ENCODE measurements at places on chromosomes 13 and 19.

DNA sequence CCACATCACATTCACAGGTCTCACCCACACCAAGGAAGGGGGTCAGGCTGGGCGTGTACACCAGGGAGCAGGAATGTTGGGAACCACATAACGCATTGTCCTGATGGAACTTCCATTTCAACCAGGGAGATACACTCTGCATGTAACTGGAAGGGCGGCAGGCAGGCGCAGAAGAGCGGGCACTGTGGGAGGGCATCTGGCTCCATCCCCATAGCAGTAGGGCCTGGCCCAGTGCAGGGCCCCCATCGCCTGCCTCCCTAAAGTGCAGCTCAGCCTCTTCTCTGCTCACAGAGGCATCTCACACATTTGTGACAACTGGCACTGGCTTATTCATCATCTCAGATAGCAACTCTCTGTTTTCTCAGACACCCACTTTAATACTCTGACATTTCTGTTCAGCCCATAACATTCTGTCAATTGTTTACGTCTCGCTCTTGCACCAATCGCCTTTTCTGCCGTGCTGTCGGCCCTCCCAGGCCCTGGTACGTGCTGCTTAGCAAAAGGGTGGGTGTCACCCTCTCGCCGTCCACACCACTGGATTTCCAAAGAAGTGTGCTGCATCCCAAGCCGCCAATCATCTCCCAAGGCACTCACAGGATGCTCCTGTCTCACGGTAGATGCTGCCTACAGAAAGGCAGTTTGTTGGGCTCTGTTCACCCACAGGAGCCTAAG lies 353.3 kb upstream of the ZNF507 start:
- DNase-seq, result no peak

DNA sequence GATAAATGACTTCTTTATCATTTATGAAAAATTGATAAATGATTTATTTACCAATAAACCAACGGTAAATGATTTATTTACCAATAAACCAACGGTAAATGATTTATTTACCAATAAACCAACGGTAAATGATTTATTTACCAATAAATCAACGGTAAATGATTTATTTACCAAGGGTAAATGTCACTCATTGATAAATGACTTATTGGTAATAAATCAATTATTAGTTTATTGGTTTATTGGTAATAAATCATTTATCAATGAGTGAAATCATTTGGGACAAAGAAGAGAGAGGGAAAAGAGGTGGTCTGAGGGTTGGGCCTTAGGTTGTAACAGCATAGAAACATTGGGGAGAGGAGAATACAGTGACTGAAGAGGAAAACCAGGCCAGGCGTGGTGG lies 21.5 kb downstream of the VAV1 start:
- no peak for DNase-seq

- DNase-seq, result no peak
Observed at GRCh38 chr19:47406711-47407416, 12.5 kb downstream of the MEIS3 start.

- DNase-seq, result no peak
Observed at GRCh38 chr13:48405875-48406274, 7.0 kb downstream of the LPAR6 start.

DNA sequence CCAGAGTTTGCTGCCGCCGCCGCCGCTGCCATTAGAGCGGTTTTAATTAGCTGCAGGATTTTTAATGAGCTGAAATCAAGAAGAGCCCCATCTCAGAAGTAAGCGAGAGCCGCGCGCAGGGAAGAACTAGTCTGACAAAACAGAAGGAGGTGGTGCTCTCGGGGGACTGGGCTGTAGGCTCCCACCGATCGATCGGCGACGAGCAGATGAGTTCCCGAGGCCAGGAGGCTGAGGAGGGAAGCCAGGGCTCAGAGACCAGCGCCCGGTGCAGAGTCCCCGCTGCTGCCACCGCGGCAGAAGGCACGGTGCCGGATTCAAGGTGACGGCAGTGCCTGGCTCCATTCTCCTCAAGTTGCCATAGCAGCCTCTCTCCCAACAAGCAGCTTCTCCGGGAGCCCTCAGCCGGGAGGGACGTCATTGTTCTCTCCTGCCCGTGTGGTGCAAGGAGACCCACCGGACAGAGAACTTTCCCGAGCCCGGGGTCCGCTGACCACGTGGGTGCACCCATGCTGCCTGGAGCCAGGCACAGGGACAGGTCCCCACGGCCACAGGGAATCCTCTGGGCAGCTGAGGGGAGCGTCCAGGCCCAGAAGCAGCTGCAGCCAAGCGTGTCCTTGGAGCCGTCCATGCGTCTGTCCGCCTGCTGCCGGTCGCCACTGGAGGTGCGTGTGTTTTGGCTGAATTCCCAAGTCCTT lies 62.9 kb downstream of the CHST8 start:
- DNase-seq, result no peak

GRCh38 chr19:3625996-3626472 lies 556 bp downstream of the CACTIN start:
- DNase-seq, result no peak

- no peak for DNase-seq
Observed at GRCh38 chr13:25733696-25734435, 317.9 kb downstream of the SHISA2 start.

- DNase-seq, result no peak
Observed at GRCh38 chr19:30173593-30174356, 198.4 kb upstream of the ZNF536 start.

GRCh38 chr19:2850256-2850925 lies 9.1 kb downstream of the ZNF555 start:
- DNase-seq, result no peak

GRCh38 chr19:42521346-42522030 lies 6.8 kb downstream of the CEACAM1 start:
- no peak for DNase-seq

DNA sequence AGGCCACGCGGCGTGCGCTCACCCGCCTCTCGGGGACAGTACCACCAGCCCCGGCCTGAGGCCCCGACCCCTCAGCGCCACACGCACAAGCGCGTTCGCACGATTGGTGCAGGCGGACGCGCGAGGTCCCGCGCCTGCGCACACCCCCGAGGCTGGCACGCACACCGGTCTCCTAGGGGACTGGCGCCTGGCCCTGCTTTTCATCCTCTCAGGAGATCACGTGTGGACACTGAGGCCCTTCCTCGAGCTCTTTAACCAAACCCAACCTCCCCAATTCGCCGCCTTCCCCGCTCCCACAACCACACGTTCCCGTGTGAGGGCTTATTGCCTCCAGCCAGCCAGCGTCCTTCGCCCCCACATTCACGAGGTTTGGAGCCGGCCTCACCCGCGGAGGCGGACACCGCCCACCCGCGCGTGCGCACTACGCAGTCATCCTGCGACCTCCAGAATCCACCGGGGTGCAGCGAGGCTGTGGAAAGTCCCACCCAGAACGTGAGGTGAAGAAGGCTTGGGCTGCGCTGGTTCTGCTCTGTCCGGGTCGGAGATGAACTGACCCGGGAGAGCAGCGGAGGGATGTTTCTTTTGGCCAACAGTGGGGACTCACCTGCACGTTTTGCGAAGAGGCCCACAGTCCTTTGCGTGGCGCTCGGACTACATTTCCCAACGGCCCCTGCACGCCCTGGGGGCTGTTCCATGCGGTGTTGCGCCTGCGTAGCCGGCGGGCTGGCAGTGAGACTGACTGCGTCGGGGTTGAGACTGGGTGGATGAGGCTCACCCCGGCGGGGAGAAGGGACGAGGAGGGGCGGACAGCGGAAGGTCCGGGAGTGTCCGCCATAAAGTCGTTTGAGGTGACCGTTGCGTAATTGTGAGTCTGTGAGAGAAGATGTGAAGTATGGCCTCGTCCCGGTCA lies 539 bp upstream of the ZNF667 start:
- DNase-seq, result no peak

DNA sequence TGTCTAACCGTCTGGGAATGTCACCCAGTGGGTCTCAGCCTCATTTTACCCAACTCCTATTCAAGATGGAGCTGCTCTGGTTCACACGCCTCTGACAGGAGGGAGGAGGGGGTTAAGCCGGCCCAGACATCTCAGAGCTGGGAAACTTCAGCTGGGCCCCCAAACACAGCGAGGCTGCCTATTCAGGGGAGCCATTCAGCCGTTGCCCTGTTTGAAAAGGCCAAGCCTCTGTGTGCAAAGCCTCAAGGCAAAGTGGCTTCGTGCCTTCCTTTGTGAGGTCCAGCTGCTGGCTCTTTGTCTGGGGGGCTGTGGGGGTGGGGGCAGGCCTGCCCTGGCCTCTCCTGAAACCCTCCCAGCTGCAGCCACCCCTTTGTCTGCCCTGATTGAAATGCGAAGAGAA lies 147.4 kb downstream of the PTPRS start:
- no peak for DNase-seq

GRCh38 chr13:63161219-63161618 lies 1745.6 kb upstream of the PCDH20 start:
- no peak for DNase-seq

DNA sequence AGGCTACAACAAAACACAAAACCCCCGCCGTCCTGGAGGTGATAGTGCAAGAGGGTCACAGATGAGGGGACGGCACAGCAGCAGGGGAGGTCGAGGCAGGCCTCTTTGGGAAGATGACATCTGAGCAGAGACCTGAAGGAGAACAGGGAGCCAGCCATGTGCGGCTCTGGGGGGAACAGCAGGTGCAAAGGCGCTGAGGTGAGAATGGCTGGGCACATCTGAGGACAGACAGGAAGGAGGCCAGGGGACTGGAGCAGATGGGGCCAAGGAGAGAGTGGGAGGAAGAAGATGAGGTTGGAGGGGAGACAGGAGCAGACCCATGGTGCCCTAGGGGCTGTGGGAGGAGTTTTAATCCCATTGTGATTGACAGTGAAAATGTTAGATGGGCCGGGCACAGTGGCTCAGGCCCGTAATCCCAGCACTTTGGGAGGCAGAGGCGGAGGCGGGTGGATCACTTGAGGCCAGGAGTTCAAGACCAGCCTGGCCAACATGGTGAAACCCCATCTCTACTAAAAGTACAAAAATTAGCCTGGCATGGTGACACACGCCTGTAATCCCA lies 1.8 kb upstream of the CKM start:
- no peak for DNase-seq

DNA sequence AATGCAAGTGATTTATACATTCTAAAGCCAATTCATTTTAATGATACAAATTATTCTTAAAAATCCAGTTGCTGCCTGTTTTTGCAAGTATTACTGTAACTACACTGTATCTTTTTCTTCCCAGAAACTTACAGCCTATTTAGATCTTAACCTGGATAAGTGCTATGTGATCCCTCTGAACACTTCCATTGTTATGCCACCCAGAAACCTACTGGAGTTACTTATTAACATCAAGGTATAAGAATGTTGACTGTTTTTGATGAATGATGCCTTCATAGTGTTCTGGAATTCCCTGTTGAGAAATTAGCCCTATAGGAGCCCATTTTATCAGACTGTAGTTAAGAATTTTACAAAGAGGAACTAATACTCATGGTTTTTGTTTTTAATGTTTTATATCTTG lies 25.0 kb downstream of the ITM2B start:
- no peak for DNase-seq

All from T-helper 9 cell (primary cell).